Fibroblast of skin of back (primary cell): ENCODE measurements at places on chromosomes 12 and 14.

DNA sequence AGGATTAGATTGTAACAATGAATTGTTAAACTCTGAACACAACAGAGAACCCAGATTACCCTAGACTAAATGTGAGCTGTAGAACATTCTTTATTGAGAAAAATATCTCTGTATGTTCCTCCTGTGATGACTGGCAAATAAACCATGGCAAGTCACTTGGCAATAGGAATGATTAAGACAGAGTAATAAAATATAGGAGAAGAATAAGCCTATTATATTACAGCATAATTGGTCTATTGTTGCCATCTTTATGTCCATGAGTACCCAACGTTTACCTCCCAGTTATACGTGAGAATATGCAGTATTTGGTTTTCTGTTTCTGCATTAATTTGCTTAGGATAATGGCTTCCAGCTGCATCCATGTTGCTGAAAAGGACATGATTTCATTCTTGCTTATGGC lies 211.2 kb upstream of the AVPR1A start:
- DNase-seq, result no peak

GRCh38 chr12:49422114-49422513 lies 54.9 kb downstream of the SPATS2 start:
- DNase-seq, result no peak

- no peak for DNase-seq
Observed at GRCh38 chr12:74770552-74770951, 232.9 kb downstream of the ATXN7L3B start.

DNA sequence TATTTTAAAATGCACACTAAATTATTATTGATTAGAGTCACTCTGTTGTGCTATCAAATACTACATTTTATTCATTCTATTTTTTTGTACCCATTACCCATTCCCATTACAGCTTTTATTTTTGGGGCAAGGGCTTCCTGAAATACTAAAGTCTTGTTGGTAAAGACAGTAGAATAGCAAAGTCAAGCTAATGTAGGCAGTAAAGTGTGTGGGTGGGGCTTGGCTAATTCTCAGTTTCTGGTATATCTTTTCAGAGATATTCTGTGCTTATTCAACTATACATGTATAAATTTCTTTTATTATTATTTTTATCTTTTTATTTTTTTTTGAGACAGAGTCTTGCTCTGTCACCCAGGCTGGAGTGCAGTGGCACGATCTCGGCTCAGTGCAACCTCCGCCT lies 22.3 kb upstream of the PHC1 start:
- no peak for DNase-seq

- peak; percentile 45 for DNase-seq
Observed at GRCh38 chr12:129903092-129903945, 506 bp downstream of the TMEM132D start.

DNA sequence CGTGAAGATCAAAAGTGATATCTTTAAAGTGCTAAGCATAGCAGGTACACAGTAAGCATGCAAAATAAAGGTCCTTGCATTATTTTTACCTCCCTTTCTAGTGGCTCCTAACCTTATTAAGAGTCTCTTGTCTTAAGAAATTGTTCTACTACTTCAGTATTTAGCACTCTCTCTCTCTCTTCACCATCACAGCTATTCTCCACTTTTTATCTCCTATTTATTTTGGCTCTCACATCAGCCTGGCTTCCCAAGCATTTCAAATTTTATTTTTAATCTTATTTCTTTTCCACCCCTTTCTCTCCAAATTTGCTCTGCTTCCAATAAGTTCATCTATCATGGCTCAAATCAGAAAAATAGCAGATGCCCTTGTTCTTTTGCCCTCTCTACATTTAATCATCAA lies 212.6 kb downstream of the RAD51B start:
- no peak for DNase-seq

GRCh38 chr14:95497561-95498011 lies 18.9 kb downstream of the SYNE3 start:
- DNase-seq, result no peak

DNA sequence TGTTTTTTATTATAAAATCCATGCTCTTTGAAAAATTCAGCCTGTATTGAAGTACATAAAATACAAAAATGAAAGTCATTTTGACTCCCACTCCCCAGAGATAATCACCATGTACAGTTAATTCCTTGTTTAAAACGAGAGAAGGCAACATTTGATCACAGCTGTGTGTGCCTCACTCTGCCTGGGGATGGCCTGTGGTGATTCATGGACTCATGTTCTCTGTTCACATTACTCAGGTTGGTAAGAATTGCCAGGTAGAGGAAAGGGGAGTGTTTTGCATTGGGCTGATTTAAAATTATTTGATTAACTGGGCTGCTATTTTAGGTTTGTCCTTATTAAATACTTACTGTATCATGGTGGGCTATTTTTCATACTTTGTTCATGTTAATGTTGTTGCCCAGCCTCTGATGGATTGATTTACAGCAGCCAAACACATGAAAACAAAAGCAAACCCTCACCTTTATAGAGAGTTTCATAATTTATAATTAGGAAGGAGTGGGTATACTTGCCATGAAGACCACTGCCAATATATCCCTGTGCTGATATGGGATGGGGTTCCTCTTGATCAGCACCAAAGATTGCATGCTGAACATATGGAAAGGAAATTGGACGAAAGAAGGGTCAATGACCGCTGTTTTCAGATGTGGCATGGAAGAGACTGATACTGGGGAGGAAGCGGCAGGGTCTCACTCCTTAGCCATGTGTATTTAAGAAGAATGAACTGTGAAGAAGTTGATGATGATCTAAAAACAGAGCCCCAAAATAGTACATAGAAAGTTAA lies 3.0 kb downstream of the ZBTB1 start:
- DNase-seq, result no peak

GRCh38 chr12:131901431-131902331 lies 7.3 kb downstream of the ULK1 start:
- DNase-seq, result no peak

GRCh38 chr14:100073576-100074430 lies 8.6 kb downstream of the EVL start:
- no peak for DNase-seq
